Kidney epithelial cell (primary cell): ENCODE measurements at places on chromosomes 11 and 22. TPM values are rescaled to one million over a fixed set of nuclear protein-coding genes. Genes with fewer than 3 reads are reported as not detected.

Gene SLC22A8
- total RNA-seq = not detected in 2 replicates

Gene SYTL2
- total RNA-seq = 7.5 and 10.5 TPM in 2 replicates

Gene LRP5
- 31.2 and 31.6 TPM in 2 replicates for total RNA-seq

Gene ROBO3
- total RNA-seq = 57.0 and 70.2 TPM in 2 replicates

Gene APOA4
- total RNA-seq = not detected in 2 replicates

Gene MMP10
- total RNA-seq = 4.8 and 8.7 TPM in 2 replicates

Gene SEPTIN3
- total RNA-seq = 1.9 and 2.5 TPM in 2 replicates

Gene SMDT1
- 7.1 and 16.3 TPM in 2 replicates for total RNA-seq

Gene JAML
- 2.5 TPM in 1 of 2 replicates, not detected in the other for total RNA-seq

Gene C11orf91
- not detected in 2 replicates for total RNA-seq
